ENCODE measurements at places on chromosomes 1 and 21. TPM values are rescaled to one million over a fixed set of nuclear protein-coding genes. Genes with fewer than 3 reads are reported as not detected.

GRCh38 chr1:41411229-41411628 lies 50.0 kb downstream of the FOXO6 start:
- DNase-seq = no peak

DNA sequence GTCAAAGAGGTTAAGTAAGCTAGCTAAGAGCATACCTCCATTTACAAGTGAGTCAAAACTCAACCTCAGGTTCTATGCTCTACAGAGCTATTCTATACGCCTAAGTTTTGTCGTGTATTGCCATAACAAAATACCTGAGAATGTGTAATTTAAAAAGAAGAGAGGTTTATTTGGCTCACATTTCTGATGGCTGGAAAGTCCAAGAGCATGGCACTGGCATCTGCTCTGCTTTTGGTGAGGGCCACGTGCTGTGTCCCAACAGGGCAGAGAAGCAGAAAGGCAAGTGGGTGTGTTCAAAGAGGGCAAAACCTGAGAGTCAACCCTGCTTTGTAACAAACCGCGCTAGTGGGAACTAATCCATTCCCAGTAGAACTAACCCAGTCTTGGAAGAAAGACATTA lies 60.9 kb upstream of the POU2F1 start:
- DNase-seq = no peak

- peak; percentile 11 for DNase-seq
Observed at GRCh38 chr1:25873120-25873519, 2.4 kb downstream of the PAQR7 start.

- no peak for DNase-seq
Observed at GRCh38 chr1:24528744-24529143, 26.1 kb downstream of the RCAN3 start.

- no peak for DNase-seq
Observed at GRCh38 chr1:202622388-202622787, 87.9 kb downstream of the SYT2 start.

DNA sequence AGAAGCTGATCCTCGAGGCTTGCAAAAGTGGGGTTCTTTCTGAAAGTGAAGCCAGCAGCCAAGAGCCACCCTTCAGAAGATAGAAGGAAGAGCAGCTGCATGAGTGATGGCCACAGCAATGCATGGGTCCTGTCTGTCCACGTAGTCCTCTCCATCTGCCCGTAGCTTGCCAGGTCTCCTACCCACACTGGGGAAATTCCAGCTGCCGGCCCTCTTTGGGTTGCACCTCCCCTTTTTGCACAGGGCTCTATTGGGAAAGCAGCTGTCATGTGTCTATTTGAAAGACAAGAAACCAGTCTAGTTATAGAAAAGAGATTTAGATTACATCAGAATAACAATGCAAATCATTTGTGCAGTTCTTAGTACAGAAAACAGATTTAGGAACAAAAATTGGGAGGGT lies 204.4 kb downstream of the GIPC2 start:
- DNase-seq = no peak

DNA sequence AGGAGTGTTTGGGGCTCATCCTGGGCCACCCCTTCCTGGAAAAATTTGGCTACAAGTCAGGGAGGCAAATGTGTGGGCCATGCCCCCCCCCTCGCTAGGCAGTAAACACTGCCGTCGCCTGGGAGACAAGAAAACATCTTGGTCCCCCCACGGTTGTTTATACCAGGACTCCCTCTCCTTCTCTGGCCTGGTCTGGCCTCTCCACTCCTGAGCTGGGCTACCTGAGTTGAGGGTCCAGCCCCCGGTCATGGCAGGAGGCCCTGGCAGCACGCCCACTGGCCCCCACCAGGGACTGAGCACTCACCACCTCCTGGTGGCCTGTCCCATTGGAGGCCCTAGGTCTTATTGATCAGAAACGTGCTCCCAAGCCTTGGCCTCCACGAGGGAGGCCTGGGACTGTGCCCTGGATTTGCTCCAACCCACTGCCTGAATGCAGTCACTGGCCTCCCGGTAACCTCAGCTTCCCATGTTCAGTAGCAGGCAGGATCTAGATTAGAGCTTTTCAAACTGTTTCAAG lies 15.8 kb downstream of the KCNQ4 start:
- no peak for DNase-seq

DNA sequence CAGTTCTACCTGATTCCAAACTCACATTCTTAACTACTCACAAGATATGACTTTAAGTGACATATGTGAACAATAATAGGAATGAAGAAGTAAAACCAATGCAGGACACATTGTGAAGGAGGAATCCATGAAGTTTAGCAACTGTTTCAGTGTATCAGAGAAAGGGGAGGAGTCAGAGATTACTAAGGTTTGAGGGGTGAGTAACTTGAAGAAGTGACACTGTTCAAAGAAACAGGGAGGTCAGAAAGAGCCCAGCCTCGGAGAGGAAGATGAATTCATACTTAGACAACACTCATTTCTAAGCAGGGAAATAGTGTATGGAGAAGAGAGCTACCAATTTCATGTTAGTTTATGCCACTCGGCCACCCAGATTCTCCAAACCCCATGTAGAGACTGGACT lies 28.2 kb upstream of the RPF1 start:
- no peak for DNase-seq

GRCh38 chr1:169018751-169019150 lies 87.7 kb upstream of the ATP1B1 start:
- DNase-seq = no peak

DNA sequence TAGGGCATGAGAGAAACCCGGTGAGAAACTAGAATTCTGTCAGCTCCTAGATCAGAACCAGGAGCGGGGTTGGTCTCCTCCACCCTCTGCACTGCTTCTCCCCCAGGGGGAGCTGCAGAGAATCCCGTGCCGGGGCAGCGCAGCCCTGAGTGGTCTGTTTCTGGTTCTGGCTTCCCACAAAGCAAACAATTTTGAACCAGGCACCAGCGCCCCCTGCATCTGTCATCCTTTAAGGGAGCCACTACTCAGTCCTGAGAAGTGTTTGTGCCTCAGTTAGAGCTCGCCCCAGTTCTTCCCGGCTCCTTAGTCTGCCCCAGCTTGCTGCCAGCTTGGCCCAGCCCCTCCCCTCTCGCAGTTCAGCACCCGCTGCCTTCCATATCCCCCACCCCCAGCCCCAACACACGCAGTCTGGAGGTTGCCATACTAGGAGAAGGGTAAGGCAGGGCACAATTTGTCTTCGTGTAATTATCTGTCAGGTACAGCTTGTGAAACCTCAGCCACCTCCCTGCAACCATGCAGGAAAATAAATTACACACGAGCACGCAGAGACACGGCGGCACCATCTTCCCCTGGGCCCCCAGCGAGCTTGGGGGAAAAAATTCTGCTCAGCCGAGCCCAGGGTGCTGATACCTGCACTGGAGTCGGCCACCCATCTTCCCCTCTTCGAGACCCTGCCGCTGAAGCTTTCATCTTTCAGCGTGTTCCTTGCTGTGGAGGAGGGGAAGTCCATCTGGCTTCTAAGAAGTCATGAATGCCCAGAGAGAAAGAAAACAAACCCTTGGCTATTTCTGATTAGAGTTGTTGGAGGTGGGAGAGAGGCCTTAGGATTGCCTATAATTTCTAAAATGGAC lies 62.6 kb upstream of the CD1D start:
- DNase-seq = peak; percentile 87

DNA sequence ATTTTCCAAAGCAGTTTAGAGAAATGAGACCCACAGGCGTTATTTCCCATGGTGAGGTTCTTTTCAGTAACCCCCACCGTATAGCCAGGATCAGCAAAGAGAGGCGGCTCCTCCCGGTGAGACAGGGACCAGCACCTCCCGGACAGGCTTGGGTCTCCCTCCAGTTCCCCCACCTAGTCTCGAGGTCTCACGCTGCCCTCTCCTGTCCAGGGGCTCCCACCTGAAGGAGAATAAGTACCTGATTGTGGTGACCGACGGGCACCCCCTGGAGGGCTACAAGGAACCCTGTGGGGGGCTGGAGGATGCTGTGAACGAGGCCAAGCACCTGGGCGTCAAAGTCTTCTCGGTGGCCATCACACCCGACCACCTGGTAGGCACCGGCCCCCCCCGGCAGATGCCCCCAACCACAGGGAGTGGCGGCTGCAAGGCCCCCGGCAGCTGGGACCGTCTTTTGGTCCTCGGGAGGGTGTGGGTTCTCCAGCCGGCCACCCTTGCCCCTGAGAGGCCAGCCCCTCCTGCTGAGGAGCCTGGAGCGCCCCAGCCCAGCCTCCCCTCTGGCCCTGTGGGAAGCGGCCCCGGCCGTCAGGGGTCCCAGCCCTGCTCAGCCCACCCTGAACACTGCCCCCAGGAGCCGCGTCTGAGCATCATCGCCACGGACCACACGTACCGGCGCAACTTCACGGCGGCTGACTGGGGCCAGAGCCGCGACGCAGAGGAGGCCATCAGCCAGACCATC lies 4.9 kb downstream of the COL6A1 start:
- peak; percentile 8 for DNase-seq

DNA sequence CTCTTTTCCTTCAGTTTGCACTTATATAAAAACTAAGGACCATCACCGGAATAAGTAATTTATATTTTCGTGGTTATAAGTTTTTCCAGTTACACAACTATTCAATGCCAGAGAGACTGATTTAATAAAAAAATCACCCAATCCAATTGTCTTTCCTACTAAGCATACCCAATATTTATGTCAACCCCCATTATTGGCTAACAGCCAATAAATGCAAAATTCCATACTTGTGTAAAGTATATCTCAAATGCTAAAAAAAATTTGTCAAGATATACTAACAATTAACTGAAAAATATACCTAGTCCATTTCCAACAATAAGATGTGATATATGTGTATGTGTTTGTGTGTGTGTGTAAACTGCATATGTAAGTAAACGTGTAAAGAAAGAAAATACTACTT lies 117.4 kb downstream of the AGBL4 start:
- no peak for DNase-seq

DNA sequence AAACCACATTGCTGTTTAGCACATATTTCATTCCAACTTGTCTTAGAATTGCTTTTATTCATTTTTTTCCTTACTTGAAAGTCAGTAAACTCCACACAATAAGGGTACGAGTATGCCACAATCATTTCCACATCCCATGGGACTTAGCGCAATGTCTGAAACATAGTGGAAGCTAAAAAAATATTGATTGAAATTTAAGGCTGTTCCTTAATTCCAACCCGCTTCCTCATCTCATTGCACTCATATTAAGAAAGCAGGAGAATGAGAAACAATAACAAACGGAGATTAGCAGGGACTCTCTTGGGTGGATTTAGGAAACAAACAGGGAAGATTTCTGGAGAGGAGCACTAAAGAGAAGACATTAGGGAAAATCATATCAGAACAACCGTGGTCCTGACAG lies 39.3 kb upstream of the RGS4 start:
- DNase-seq = no peak

GRCh38 chr1:186409091-186409490 lies 33.5 kb downstream of the ODR4 start:
- no peak for DNase-seq

DNA sequence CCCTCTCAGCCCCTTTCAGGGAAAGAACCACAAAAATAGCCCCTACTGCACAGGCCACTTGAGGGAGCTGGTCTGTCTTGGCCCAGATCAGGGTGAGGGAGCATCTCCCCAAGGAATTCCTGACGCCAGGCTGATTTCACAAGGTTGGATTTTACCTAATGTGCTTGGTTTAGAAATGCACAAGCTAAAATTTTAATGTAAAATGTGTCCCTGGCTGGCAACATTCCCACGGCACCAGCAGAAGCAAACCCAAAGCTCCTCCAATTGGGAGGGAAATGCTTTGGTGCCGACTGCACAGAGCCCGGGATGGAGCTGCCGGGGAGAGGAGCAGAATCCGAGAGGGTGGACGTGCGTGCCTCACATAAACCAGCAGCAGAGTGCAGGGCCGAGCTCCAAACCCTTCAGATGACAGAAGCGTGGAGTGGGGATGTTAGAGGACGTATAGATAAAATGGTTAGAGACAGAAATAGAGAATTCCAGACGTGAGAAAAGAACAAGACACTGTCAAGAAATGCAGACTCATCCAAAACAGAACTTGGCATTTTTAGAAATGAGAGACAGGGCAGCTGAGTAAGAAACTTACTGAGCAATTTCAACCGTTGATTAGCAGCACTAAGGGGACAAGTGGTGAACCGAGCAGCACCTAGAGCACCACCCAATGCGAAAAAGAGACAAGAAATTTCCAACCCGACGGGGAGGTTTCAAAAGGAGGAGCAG lies 41.6 kb upstream of the TMEM52 start:
- no peak for DNase-seq

CREG1 gene
- 21.0 TPM for total RNA-seq

ZNF695 gene
- 29.4 TPM for total RNA-seq

OR2L13 gene
- total RNA-seq = not detected

RGL1 gene
- total RNA-seq = 1.5 TPM

LZIC gene
- 22.0 TPM for total RNA-seq

S100A7 gene
- not detected for total RNA-seq
